NCI-H748 treated with DMSO at 0.1 percent for 48 hours (cell line): ENCODE measurements at places on chromosomes 6 and 20.
A peak's percentile ranks its signal among the peaks of the same experiment; 100 is the strongest.

DNA sequence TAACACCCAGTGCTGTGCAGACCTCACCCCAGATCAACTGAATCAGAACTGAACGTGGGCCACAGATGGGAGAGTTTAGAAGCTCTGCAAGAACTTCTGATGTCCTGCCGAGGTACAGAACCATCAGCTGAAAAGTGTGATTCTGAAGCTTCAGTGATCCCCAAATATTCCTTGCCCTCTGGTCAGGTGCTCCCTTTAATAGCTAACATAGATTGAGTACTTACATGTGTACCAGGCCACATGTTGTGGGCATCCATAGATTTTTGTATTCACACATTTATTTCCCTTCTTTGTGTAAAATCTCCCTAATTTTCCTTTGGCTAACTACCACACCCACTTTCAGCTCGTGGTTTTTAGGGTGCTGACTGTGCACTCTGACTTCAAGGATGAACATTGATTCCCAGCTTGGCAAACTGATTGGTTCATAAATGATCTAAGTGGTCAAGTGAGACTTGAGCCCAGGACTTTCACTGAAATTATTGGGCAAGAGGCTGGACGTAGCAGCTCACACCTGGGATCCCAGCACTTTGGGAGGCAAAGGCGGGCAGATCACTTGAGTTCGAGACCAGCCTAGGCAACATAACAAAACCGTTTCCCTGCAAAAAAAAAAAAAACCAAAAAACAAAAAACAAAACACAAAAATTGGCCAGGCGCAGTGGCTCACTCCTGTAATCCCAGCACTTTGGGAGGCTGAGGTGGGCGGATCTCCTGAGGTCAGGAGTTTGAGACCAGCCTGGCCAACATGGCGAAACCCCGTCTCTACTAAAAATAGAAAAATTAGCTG is 162.2 kb downstream of the BCAS1 start:
- DNase-seq = no peak

- DNase-seq = no peak
Observed at GRCh38 chr6:28884423-28885131, 39.2 kb downstream of the TRIM27 start.

DNA sequence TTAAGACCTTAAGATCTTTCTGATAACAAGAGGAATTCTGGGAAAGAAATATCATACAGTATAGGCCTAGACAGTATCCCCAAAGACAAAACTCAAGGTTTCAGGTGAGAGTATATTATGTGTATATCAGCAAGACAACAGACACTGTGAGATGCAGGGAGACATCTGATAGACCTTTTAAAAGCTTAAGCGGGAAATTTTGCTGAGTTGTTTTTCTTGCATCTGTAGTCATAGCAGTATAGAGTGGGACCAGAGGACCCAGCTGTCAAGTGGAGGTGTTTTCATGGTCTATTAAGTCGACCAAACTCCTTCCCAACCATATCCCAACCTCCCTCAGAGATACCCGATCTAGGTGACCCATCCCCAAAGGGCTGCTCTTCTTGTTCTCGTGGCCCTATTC is 98.1 kb upstream of the THEMIS start:
- DNase-seq = no peak

DNA sequence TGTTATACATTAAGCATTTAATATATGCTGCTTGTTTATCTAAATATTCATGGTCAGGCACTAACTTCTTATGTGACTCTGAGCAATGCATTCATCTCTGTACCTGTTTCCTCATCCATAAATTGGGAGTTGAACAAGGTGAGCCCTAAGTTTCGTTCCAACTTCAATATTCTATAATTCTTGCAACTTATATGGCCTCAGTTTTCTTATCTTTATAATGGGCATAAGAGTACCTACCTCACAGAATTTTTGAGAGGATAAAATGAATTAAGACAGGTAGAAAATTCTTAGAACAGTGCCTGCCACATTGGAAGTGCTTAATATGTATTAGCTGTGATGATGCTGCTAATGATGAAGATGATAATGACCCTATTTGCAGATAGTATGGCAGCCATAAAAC is 11.8 kb upstream of the HIVEP2 start:
- DNase-seq = no peak

GRCh38 chr6:50358113-50358512 is 308.4 kb upstream of the DEFB112 start:
- DNase-seq = no peak

DNA sequence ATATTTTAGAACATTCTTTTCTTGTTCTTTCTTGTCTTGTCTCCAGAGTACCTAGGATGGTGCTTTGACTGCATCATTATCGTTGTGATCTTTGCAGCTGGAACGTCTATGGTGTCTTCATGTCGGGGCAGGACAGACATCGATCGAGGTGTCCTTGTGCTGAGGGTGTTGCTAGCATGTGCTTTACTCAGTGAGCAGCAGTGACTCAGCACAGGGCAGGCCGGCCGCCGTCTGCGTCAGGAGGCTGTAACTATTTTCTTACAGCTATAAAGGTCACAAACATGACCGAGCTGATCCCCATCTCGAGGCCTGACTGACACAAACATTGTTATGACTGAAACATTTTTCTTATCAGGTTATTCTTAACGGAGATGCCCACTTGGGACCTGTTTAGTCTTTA is 14.9 kb upstream of the CTCFL start:
- no peak for DNase-seq

- DNase-seq = no peak
Observed at GRCh38 chr6:14640631-14641030, 523.1 kb downstream of the CD83 start.

- peak; percentile 20 for DNase-seq
Observed at GRCh38 chr20:51339721-51340450, 202.6 kb downstream of the NFATC2 start.

- DNase-seq = no peak
Observed at GRCh38 chr20:4300921-4301320, 285.6 kb upstream of the RNF24 start.

DNA sequence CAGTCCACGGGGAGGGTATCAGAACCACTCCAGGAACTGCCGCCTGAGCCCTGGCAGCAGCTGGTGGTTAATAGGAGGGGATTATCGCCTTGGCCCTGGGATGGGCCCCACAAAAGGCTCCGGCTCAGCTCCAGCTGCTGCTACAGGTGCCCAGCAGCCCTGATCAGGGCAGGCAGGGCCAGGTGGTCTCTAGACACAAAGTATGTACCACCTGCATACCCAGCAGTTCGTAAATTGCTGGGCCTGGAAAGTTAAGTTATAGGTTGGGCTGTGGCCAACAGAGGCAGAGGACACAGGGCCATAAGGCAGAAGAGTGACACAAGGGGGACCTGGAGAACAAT is 35.1 kb downstream of the RRBP1 start:
- DNase-seq = no peak

- DNase-seq = no peak
Observed at GRCh38 chr6:109609737-109610136, 81.3 kb downstream of the AK9 start.

DNA sequence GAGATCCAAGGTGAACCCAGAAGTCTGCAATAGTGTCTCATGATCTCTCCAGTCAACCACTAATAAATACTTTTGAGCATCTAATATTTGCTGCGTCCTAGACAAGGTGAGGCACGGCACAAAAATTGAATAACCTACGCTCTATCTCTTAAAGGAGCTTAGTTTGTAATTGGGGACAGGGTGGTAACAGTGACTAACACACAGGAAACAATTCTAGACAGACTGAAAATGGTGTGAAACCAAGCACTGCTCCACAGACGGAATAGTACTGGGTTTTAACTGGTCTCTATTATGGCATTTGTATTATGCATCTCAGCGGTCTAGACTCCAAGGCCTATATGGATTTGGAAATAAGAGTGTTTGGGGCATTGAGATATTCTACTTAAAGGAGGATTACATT is 120.1 kb downstream of the CLIC5 start:
- DNase-seq = no peak

DNA sequence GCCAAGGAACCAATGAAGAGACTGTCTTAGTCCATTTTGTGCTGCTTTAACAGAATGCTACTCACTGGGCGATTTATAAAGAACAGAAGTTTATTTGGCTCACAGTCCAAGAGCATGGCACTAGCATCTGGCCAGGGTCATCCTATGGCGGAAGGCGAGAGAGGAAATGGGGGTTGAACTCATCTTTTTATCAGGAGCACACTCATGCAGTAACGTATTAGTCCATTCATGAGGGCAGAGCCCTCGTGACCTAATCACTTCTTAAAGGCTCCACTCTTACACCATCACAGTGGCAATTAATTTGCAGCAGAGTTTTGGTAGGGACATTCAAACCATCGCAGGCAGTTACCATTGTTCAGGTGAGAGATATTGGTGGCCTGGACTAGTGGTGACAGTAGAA is 8.5 kb downstream of the ARFGEF2 start:
- no peak for DNase-seq

DNA sequence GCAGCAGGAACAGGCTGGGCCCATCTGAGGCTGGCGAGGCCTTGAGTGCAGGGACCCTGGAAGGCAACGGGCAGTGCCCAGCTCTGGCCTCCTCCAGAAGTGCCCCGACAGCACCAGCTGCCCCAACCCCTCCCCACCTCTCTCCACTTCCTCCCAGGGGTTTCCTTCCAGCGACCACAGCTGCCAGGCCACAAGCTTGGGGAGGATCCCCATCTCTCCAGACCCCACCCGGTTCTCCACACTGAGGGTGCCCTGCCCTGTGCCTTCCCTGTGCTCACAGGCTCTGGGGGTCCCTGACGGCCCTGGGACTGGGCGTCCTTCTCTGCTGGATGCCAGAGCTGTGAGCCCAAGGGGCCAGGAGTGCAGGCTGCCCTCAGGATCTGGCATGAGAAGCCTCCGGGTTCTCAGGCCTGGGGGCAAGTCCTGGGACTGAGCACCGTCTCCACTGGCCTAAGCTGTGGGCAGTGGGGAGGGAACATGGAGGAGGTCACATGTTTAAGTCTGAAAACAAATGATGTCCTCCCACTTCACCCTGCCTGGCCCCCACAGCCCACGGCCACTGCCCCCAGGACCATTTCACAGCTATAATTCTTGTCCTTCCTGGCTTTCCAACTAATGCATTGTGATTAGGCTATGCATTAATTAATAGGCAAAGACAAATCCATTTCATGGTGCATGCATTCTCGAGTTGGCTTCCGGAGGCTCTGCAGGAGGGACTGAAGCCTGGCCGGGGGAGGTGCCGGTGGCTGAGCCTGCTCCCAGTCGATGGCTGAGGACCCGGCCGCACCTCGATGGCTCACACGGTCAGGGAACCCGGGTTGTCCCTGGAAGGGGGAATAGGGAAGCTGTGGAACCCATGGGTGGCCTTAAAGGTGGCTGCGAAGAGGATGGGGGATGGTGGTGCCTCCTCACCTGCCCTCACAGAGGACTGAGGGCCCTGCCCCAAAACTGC is 24.4 kb downstream of the BHLHE23 start:
- DNase-seq = no peak

DNA sequence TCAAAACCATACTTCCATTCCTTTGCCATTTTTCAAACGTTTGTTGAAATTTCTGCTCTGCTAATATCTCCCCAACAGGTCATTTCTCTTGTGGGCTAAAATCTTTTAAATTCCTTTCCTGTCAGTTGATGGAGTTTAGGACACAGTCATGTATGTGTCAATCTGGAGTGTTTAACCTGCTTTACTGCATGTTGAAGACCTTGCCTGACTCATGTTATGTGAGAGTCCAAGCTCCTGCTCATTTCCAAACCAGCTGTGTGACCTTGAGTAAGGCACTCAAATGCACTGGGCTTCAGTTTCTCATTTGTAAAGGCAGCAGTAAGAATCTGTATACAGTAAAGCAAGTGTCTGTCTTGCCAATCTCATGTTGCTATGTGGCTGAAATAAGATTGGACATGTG is 171.9 kb upstream of the SPACA1 start:
- DNase-seq = no peak

DNA sequence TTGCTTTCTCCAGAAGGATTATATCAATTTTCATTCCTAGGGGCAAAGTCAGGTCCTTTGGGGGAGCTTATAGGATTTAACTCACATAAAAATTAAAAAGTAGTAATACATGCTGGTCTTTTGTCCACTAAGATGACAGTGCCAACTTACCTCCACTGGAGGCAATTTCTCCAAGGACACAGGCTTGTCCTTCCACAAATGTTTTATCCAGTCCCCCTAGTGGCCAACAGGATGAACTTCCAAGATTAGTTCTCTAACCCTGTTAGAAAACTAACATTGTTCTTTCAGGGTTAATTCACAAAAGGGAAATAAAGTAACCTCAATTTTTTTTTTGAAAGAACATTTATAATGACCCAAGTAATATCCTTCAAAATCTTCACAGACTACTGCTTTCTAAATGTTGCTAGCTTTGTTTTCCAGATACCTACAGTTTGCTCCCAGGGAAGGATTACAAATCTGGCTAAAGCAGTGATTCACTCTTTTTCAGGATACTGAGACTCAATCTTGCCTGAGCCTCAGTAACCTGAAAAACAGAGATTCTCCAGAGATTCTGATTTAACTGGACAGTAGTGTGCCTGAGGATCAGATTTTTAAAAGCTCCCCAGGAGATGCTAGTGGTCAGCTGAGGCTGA is 31.7 kb upstream of the UBR2 start:
- DNase-seq = peak; percentile 70

GRCh38 chr6:154438882-154439415 is 71.5 kb downstream of the CNKSR3 start:
- DNase-seq = no peak

DNA sequence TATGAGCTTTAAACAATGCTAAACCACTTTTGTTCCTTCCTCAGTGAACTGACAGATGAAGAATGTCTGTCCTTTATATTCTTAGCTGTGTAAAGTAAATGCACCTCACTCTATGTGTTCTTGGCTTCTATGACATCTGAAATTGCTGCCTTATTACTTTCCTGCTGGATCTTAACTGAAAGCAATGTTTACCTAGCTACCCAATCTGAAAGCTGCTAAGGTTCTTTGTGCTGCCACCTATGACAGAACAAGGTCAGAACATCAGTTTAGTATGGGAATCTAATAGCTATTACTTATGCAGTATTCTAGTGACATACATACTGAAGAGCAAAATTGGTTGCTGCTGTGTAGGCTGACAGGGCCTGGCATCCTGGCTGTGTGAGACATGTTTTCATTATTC is 444.1 kb downstream of the KHDRBS2 start:
- DNase-seq = no peak

GRCh38 chr6:169189686-169190085 is 64.0 kb downstream of the THBS2 start:
- no peak for DNase-seq

DNA sequence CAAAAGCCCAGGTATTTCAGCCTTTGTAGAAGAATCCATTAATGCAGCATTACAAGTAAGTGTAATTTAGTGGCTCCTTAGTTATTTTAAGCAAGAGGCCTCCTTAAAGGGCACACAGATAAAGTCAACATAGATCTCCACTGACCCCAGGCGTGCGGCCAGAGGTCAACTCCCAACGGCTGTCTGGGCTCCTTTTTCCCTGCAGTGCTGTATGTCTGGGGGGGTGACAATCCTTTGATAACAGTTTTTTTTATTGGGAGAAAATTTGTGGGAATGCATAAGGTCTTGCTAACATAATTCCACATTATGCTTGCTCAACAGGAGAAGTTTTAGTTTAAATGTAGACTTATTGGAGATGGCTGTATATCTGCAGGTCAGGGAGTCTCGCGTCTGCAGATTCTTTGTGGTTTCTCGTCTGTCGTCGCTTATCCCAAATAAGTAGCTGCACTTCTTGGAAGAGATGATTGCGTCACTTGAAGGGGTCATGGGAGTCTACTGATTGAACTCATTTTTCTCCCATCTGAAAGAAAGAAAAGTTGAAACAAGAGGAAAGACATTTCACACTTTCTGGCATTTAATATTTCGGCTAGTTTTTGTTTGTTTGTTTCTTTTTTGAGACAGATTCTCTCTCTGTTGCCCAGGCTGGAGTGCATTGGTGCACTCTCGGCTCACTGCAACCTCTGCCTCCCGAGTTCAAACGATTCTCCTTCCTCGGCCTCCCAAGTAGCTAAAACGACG is 151.7 kb upstream of the AKAP12 start:
- DNase-seq = no peak

GRCh38 chr20:20956513-20956931 is 149.6 kb downstream of the LINC00237 start:
- DNase-seq = peak; percentile 99
